ENCODE measurements at places on chromosomes 12 and 14.

GRCh38 chr14:39229601-39230110, 4.1 kb upstream of the MIA2 start:
- no peak for DNase-seq

DNA sequence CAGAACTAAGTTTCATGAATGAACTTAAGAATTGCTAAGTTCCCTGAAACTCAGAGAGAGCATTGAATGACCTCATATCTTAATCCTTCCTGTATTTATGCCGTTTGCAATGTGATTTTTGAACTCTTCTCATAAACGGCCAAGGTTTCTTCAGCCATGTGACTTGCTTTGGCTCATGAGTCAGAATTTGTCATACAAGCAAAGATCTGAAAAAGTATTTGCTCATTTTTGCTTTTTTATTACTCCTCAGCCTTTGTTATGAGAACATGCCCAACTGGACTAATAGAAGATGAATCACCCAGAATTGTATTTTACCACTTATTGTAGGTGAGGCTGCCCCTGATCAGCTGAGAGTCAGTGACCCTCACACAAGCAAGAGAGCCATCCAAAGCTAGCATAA, 693.8 kb downstream of the BCL11B start:
- DNase-seq = no peak

GRCh38 chr12:70971001-70971794, 50.7 kb upstream of the PTPRR start:
- DNase-seq = no peak

- no peak for DNase-seq
Measured at GRCh38 chr14:39967885-39968284, 535.7 kb upstream of the FBXO33 start.

- no peak for DNase-seq
Measured at GRCh38 chr12:30820406-30820946, 65.7 kb upstream of the CAPRIN2 start.

GRCh38 chr14:20627346-20628027, 14.0 kb downstream of the OR6S1 start:
- no peak for DNase-seq

- no peak for DNase-seq
Measured at GRCh38 chr14:101903111-101903561, 61.2 kb upstream of the DYNC1H1 start.

DNA sequence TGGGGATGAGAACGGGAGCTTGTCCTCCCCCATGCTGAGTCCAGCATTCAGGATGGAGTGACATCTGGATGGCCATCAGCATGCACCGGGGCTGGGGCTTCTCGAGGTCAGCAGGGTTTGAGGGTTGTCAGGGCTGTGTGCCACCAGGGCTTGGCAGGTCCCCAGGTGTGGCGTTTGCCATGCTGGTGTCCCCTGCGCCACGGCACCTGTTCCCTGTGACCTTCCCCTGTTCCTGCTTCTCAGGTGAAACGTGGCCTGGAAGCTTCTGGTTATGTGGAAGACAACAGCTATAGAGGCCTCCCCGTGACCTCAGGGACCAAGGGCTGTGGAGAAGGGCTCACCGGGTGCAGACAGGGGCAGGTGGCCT, 152.4 kb downstream of the KIF26A start:
- no peak for DNase-seq
